Regular cardiac myocyte (primary cell): ENCODE measurements at places on chromosomes 1 and 21. TPM values are rescaled to one million over a fixed set of nuclear protein-coding genes. Genes with fewer than 3 reads are reported as not detected.

WNT9A gene
- 0.28 and 0.38 TPM in 2 replicates for total RNA-seq

S100A8 gene
- total RNA-seq = not detected in 2 replicates

AADACL4 gene
- total RNA-seq = under 0.01 TPM in 1 of 2 replicates, not detected in the other

PLA2G2C gene
- total RNA-seq = not detected in 2 replicates

BATF3 gene
- 3.9 and 6.5 TPM in 2 replicates for total RNA-seq

OR2T11 gene
- not detected in 2 replicates for total RNA-seq

PBXIP1 gene
- 27.6 and 109 TPM in 2 replicates for total RNA-seq

FAM167B gene
- 0.38 and 2.0 TPM in 2 replicates for total RNA-seq

AKR7A3 gene
- total RNA-seq = 0.19 and 0.28 TPM in 2 replicates

L1TD1 gene
- not detected in 2 replicates for total RNA-seq

BGLAP gene
- under 0.01 and 0.85 TPM in 2 replicates for total RNA-seq

SPRR2G gene
- not detected in 2 replicates for total RNA-seq

DFFB gene
- total RNA-seq = 4.8 and 10.5 TPM in 2 replicates
